Smooth muscle cell of the umbilical artery (primary cell): ENCODE measurements at places on chromosomes 3 and 15. TPM values are rescaled to one million over a fixed set of nuclear protein-coding genes. Genes with fewer than 3 reads are reported as not detected.

Gene ITGA11
- 52.5 and 166 TPM in 2 replicates for total RNA-seq

Gene KLHL40
- not detected in 2 replicates for total RNA-seq

Gene MORC1
- not detected in 2 replicates for total RNA-seq

Gene GOLGA6B
- total RNA-seq: not detected in 2 replicates

Gene GJD2
- not detected in 2 replicates for total RNA-seq

Gene NANOGP8
- total RNA-seq: not detected in 2 replicates
